ENCODE measurements at places on chromosomes 2 and 18.

DNA sequence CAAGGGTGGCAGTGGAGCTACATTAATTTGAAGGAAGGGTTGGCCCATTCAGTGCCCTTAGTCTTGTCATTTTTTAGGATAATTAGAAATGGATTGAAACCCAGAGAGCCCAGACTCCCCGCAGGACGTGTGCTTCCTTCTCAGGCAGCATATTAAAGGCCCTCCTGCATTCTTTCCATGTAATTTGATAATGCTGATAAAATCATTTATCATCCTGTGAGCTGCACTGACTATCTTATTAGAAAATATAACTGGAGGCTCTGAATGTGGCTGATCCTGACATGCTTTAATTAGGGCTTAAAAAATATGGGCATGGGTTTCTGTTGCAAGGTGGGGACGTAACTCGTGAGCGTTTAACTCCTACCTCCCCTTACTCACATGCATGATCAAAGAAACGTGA lies 148.1 kb downstream of the ACKR3 start:
- no peak for DNase-seq

GRCh38 chr18:7766346-7766745 lies 199.2 kb downstream of the PTPRM start:
- DNase-seq, result no peak

- DNase-seq, result no peak
Observed at GRCh38 chr2:44086629-44087028, 82.0 kb upstream of the PPM1B start.

DNA sequence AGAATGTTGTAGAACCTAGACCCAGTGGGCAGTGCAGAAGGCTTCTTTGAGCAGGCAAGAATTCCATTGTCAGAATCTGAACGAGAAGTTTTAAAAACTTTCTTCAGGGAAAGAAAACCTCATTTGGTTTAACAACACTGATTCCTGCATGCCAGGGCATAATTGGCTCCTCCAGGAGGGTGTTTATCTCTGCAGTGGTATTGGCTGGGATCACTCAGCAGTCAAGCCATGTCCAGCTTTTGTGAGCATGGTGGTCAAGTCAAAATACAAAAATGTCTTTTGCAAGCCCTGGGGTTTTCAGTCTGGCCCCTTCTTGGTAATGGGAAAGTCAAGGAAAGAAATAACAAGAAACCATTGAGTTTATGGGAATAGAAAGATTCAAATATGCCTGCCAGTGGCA lies 28.3 kb downstream of the FHOD3 start:
- DNase-seq, result no peak

GRCh38 chr2:237449193-237449881 lies 35.4 kb upstream of the COL6A3 start:
- DNase-seq, result no peak

GRCh38 chr18:31610286-31611205 lies 18.9 kb downstream of the TTR start:
- DNase-seq, result no peak

All from GM12892 (cell line).